ENCODE measurements at places on chromosomes 1 and 21. TPM values are rescaled to one million over a fixed set of nuclear protein-coding genes. Genes with fewer than 3 reads are reported as not detected.

DNA sequence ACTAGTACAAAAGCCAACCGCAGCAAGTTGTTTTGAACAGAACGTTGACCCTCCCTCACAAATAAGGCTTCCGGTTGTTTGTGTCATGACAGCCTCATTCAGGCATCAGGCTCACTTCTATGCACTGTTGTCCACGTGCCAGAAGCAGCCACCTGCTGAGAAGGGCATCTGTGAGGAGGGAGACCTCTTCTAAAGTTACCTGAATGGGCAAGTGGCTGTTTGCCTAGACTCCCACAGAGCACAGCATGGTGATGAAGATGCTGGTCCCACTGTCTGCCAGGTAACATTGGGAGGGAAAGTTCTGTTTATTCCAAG lies 176.1 kb downstream of the CLIC6 start:
- no peaks in the 10 kb centered on the region for H3K27me3 ChIP-seq
- no peak for DNase-seq
- H3K27ac ChIP-seq, result no peak overlapping the region
- H3K4me3 ChIP-seq, result no peak overlapping the region
- H3K4me1 ChIP-seq, result peaks cover 5% of the 10 kb centered on the region
- no peaks in the 10 kb centered on the region for H3K36me3 ChIP-seq

UCHL5 gene
- 26.4 TPM for total RNA-seq

SLC37A1 gene
- total RNA-seq, result 21.8 TPM

- no peak overlapping the region for H3K27ac ChIP-seq
- no peak overlapping the region for H3K4me3 ChIP-seq
- H3K27me3 ChIP-seq, result no peaks in the 10 kb centered on the region
- no peaks in the 10 kb centered on the region for H3K4me1 ChIP-seq
- no peaks in the 10 kb centered on the region for H3K36me3 ChIP-seq
- no peak for DNase-seq
Measured at GRCh38 chr21:30714946-30715345, 3.6 kb downstream of the KRTAP21-3 start.

KRTAP27-1 gene
- not detected for total RNA-seq
